ENCODE measurements at places on chromosomes 2 and 18.

GRCh38 chr18:26642440-26643348 is 94.3 kb upstream of the KCTD1 start:
- no peak for DNase-seq

DNA sequence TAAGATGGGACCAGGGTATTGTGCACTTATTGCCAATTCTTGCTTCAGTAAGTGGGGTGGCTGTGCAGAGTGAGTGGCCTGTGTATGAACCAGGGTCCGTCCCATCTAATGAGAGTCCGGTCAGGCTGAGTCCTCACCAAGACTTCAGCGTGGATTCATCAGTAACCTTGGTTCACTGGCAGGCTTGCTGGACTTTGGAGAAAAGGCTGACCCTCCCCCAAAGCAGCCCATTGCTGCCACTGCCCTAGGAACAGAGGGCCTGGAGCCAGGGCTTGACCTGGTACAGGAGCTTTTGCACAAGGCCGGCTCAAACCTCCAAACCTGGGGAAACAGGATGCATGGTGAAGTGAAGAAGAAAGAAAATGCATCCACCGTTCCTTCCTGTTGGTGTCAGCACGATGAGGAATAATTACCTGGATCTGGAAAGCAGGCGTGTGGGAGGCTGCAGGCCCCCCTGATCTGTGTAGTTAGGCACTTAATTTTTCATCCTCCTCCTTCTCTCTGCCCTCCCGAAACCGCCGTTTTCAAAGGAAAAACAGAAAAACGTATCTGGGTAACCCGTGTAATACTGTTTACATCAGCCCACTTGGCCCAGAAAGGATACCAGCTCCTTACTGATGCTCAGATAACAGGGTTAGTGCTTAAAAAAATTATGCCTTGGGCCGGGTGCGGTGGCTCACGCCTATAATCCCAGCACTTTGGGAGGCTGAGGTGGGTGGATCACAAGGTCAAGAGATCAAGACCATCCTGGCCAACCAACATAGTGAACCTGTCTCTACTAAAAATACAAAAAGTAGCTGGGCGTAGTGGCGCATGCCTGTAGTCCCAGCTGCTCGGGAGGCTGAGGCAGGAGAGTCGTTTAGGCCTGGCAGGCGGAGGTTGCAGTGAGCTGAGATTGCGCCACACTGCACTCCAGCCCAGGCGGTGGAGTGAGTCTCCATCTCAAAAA is 147.7 kb downstream of the TGIF1 start:
- no peak for DNase-seq

DNA sequence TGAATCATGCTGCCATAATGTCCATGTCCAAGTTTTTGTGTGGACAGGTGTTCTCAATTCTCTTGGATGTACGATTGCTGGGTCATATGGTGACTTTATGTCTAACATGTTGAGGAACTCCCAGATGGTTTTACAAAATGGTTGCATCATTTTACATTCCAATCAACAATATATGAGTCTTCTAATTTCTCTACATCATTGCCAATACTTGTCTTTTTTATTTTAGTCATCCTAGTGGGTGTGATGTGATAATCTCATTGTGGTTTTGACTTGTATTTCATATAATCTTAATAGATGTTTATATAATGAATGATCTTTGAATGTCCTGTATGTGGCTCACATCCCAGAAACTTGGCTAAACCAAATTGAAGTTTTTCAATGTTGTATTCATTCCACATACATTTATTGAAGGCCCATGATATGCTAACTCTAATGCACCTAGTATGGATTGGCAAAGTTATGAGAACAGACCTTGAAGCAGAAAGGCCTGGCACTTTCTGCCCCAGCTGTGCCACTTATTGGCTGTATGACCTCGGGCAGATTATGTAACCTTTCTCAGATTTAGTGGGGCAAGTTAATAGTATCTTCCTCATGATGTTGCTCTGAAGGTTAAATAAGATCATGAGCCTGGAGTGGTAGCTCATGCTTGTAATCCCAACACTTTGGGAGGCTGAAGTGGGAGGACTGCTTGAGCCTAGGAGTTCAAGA is 205.4 kb downstream of the RAB3GAP1 start:
- DNase-seq, result no peak

DNA sequence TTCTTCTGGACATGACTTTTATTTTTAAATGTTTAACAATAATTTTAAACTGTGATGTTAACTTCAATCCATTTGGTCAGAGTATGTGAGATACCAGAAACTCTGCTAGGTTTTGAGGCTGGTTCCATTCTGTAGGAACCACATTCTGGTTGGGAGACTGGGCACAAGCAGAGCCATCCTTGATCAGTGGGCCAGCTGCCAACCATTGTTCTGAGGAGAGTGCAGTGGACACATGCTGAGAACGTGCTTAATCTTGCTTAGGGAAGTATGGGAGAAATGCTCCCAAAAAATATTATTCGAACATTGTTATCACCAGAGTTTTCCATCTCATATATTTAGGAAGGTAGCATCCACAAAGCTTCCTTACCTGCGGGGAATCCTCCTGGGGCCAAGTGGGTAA is 155.8 kb downstream of the RTN4 start:
- DNase-seq, result no peak

DNA sequence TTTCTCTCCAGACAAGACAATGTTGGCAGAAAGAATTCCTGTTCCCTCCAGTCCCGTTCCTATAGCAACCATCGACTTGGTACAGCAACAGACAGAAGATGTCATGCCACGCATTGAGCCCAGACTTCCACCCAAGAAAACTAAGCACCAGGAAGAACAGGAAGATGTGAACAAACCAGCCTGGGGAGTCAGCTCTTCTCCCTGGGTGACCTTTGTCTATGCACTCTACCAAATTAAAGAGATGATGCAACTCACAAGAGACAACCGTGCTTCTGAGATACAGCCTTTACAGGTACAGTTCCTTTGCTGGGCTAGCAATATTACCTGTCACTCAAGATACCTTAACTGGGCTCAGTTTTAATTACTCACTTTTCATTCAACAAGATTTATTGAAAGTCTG is 37.1 kb downstream of the NEMP2 start:
- DNase-seq, result no peak

DNA sequence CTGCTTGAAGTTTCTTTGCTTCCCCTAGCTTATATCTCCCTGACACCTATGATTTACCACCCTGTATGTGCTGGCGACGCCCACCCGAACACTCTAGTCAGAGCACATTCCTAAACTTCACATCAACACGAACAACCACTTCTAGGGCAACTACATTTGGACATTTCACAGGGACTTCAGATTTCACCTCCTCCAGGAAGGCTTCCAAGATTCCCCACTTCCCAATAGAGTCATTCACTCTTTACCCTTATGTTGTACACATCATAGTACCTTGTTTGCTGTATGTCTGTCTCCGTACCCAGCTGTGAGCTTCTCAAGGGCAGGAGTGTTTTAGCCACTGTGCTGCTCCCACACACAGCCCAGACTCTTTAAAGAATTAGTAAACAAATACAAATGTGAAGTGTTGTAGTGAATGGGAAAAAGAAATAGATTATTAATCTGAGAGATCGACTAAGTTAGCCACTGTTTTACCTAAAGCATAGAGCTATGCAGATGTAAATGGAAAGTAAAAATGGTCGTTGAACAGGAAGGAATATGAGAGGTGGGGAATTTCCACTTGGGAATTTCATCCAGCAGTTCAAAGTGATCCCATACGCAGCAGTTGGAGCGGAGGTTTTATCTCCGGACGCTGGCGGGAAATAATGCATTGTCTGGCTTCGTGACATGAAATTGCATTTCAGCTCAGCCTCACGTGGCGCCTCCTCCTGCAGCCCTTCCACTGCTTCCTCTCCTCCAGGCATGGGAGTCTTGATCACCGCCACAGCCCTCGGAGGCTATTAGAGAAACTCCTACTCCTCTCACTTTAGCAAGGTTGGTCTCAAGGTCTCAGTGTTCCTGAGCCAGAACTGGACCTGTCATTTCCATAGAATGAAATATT is 233.4 kb upstream of the COPS8 start:
- DNase-seq, result no peak

GRCh38 chr2:122528958-122529705 is 773.7 kb downstream of the TSN start:
- no peak for DNase-seq

- DNase-seq, result no peak
Measured at GRCh38 chr2:32947076-32947483, 327 bp downstream of the LTBP1 start.

DNA sequence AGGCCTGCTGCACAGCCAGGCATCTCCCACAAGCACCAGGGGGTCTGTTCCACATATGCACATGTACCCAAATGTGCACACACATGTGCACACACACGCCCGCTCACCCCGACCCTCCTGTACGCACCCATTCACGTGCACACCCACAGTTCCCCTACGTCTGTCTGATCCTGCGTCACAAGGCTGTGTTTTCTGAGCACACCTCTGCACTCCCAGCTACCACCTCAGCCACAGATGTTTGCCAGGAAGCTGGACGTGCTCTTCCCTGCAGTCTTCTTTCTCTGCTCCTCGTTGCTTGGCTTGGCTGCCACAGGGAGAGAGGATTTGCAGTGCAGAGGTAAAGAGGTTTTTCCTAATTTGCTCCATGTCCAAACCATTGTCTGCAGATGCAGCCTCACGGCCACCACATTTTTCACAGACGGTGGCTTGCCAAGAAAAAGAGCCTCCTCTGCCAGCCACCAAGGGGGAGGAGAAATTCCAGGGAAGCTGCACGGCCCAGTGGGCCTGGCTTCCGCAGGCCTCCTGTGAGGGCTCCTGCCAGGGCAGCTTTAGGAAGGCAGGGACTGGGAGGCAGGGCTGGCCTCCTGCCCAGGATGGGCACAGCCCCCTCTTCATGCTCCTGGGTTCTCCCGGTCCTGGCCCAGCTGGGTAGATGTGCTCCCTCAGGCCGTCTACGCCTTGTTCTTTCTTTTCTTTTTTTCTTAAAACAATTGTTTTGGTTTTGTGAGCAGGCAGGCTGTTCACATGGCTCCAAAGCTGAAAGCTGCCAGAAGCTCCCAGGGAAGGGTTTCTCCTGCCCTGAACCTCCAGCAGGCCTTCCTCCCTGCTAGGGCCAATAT is 29.3 kb upstream of the HS6ST1 start:
- DNase-seq, result peak; percentile 73

DNA sequence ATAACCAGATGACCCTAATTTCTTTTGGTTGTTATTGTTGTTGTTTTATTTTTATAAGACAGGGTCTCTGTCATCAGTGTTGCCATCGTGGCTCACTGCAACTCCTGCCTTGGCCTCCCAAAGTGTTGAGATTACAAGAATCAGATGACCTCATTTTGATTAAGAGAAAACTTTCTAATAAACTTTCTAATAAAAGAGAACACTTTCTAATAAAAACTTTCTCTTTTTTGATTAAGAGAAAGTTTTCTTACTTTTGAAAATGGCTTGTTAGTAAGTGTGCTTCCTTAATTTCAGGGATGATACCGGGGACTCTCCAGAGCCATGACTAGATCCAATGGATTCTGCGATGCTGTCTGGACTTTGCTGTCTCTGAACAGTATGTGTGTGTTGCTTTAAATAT is 7.7 kb downstream of the CENPA start:
- DNase-seq, result no peak

DNA sequence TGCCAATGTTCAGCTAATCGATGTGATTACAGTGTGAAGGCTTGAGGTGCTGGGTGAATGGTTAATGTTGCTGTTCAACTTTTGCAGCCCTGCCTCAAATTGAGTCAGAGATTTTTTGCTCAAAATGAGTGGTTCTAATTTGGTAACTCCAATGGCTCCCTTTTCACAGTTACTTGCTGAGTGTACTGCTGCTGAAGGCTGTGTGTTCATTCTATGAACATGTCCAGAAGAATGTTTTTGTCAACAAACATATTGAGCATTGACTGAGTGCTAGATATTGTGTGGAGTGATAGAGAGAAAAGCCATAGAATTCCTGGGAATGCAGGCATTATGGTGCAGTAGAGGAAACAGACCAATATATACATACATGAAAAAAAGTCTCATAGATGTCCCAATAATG is 39.0 kb upstream of the TCF4 start:
- no peak for DNase-seq

GRCh38 chr2:119431976-119432850 is 559 bp downstream of the TMEM37 start:
- no peak for DNase-seq

DNA sequence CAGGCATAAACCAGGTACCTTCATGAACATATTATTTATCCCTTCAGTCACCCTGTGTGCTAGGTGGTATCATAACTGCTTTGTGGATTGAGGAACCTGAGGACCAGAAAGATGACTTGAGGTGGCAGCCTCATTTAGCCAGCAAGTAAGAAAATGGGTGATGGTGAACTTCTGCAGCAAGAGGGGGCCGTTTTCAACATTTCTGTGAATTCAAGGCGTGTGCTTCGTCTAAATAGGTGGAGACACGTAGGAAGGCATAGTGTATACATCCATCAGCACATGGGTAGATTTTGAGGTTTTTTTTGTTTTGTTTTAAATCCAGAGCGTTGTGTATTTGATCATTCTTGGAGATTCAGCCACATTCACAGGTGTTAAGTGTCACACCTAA is 118.7 kb downstream of the SPTBN1 start:
- no peak for DNase-seq

- DNase-seq, result no peak
Measured at GRCh38 chr18:79664525-79665125, 15.0 kb upstream of the CTDP1 start.

DNA sequence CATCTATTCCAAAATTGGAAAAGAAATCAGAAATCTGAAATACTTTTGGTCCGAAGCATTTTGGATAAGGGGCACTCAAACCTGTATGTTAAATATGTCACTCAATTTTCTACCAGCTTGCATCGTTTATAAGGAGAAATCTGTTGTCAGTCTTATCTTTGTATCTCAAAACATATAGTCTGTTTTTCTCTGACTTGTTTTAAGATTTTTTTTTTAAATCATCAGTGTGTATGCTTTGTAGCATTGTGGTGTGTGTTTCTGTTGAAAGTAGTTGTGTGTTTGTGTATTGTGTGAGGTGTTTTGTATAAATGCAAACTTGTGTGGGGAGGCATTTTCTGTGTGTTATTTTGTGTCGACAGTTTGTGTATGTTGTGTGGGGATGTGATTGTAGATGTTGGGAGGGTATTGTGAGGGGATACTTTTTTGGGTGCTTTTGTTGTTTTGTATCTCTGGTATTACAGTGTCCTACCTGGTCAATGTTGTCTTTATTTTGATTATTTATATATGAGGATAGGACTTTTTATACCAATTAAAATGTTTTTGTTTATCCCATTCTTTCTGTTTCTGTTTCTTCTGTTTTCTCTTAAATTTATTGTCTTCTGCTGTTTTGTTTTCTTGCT is 30.9 kb downstream of the SMCHD1 start:
- DNase-seq, result no peak

GRCh38 chr2:217394510-217395351 is 534.9 kb upstream of the TNP1 start:
- DNase-seq, result no peak

Measured in sciatic nerve (tissue), 2 donors.